Fibroblast of skin of scalp (primary cell): ENCODE measurements at places on chromosomes 6 and 20.
A peak's percentile ranks its signal among the peaks of the same experiment; 100 is the strongest.

DNA sequence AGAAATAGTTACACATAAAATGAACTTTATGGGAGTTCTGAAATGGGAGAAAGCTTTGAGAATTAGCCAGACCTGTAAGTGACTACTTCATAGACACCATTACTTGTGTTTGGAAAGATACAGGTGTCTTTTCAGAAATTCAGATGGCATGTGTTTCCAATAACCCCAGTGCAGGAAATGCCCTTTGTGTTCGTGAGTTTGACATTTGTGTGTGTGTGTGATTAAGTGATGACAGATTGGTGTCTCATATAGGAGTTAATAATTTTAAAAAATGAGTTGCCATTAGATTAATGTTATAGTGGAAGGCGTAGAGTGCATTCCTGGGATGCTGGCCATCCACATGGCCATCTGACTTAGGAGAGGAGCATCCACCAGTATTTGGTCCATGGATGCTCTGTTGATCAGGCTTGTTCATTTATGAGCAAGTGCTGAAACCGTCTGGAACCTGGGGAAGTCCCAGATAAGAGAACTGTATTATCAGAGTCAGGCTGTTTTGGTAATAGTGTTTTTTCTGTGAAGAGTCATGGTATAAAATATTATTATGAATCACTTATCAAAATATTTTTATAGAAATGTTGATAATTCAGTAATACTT lies 3.1 kb downstream of the STK4 start:
- no peak for DNase-seq

GRCh38 chr20:36856691-36857635 lies 19.0 kb upstream of the TLDC2 start:
- peak; percentile 50 for DNase-seq

- no peak for DNase-seq
Measured at GRCh38 chr20:50116368-50116999, 3.5 kb upstream of the UBE2V1 start.

DNA sequence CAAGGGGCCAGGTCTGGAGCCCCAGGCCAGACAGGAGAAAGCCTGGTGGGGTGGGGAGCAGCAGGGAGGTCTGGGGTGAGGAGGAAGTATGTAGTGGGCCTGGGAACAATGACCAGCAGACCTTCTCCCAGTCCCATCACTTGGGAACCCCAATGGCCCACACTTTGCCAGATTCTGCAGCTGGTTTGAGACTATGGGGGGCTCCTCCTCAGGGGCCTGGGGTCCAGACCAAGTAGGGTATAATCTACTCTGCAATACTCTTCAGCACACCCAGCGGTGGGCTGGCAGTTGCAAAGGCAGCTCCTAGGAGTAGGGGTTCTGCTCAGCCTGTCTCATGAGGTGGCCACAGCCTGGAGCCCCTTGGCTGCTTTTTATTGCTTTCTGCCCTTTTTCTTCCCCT lies 52.8 kb downstream of the NPEPL1 start:
- no peak for DNase-seq

GRCh38 chr20:24867556-24867955 lies 81.5 kb upstream of the CST7 start:
- DNase-seq: no peak

DNA sequence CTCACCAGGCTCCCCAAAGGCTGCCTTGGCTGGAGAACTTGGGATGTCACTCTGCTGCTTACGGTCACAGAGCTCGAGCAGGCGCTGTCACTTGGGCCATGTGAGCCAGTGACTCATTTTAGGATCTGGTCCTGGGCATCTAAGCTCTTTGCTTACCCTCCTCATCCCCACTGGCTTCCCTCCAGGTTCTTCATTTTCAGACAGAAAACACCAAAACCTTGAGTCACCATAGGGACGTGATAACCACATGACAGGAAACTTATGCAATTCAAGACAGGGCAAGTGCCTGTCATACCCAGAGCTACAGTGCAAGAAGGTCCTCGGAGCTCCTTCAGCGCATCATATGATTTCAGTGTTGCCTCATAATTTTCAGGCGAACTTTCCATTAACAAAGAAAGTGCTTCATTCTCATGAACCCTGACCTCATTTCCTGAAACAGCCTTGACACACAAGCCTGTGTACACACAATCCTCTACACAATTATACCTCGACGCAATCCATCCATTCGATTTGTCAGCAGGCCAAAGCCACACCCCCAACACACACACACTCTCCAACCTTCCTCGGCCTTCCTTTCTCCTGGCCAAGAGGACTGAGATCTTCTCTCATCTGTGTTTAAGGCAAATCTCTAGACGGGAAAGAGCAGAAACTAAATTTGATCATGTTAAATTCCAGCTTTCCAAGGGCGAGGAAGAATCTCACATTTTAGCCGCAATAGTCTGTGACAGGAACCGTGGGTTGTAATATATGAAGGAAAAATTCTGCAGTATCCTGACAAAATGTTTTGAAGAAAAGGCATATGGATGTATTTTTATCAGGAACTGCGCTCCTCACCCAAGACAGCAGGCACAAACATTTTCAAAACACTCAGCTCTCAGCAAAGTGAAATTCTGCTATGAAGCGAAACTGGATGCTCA lies 25.3 kb downstream of the TBC1D7 start:
- DNase-seq: peak; percentile 99

DNA sequence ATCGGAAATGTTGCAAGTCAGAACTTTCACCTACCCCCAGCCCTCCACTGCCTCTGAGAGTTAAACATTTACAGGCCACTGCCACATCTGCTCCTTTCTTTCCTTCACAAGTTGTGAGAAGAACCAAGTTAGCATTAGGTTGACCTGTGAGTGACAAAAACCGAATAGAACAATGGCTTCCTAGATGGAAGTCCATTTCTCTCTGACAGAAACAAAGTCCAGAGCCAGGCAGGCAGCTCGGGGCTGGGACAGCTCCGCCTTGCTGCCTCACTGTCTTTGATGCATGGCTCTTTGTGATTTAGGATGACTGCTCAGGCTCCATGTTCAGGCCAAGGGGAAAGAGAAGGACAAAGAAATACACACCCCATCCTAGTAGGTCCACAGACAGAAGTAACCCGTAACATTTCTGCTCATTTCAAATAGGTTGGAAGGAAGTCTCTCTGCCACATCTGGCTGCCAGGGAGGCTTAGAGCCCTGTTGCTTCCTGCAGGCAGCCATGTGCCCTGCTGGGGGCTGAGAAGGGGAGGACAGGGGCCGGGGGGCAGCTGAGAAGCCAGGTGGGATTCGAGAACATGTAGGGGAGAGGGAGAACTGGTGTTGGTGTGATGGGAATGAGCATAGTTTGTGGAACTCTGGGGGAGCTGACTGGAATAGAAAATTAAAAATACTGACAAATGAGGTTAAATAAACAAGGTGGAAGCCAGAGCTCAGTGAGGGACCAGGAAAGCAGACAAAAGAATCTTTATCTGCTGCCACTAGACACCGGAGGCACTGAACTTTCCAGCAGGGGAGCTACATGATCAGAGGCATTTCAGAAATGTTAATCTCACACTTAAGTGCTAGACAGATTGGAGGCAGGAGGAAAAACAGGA lies 19.5 kb upstream of the IER3 start:
- peak; percentile 85 for DNase-seq

DNA sequence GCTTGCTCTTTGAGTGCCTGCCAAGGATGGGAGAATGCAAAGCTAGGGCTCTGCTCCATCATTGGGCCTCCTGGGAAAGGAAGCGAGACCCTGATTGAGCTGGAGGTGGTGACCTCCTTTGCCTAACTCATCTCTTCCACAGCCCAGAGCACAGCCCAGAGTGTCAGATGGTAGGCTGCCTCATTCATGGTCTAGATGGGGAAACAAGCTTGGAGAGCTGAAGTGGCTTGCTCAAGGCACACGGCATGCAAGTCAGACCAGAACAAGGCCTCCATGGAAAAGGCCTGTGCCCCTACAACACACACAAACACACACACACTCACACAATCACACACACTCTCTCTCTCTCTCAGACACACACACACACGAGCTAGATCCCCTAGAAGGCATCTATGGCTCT lies 17.5 kb downstream of the TGM3 start:
- DNase-seq: no peak

DNA sequence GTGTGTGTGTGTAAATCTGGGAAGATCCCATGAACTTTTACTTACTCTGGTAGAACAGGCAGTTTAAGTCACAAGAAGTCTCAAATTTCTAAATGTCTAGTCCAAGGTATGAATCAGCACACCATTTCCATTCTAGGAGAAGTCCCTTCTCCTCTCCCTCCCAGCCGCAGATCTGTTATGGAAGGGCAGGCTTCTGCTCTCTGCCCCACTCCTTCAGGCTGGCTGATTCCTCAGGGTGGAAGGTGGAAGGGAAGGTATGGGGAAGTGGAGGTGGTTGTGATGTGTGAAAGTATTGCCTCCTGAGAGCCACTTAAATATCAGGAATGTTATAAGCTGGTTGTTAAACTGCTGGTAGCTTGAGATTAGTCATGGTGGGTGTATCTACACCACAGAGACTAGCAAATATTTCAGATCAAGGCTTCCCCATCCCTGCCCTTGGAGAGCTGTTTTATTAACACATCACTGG lies 44.5 kb upstream of the LAMA4 start:
- DNase-seq: peak; percentile 85

- no peak for DNase-seq
Measured at GRCh38 chr6:134432036-134432435, 114.1 kb upstream of the SGK1 start.

GRCh38 chr6:146183831-146184230 lies 155.0 kb downstream of the GRM1 start:
- DNase-seq: no peak

DNA sequence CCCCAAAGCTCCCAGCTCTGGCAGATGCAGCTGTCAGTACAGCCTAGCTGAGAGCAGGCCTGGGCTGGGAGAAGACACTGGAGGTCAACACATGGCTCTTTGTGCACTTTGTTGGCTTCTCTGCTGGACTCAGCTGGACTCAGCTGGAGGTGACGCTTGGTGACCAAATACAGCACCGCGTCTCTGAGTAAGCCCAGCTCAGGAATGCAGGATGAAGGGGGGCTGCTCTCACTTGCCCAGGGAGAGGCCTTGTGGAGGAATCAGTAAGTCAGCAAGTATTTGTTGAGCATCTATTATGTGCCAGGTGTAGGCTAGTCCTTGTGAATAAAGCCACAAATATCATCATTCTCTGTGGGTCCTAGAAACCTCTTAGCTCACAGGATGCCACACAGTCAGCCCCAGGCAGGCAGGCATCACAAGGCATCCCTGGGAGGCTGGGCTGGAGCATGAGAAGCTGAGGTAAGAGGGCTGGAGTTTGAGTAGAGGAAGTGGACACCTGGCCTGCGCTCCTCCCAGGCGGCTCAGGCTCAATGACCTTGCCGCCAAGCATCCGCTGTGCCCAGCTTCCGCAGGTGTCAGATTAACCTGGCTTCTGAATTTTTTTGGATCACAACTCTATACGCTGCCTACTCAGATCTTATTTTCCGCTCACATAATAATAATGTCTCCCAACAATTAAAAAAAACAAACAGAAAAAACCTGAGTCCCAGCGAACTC lies 95.4 kb downstream of the TMEM170B start:
- DNase-seq: peak; percentile 82

DNA sequence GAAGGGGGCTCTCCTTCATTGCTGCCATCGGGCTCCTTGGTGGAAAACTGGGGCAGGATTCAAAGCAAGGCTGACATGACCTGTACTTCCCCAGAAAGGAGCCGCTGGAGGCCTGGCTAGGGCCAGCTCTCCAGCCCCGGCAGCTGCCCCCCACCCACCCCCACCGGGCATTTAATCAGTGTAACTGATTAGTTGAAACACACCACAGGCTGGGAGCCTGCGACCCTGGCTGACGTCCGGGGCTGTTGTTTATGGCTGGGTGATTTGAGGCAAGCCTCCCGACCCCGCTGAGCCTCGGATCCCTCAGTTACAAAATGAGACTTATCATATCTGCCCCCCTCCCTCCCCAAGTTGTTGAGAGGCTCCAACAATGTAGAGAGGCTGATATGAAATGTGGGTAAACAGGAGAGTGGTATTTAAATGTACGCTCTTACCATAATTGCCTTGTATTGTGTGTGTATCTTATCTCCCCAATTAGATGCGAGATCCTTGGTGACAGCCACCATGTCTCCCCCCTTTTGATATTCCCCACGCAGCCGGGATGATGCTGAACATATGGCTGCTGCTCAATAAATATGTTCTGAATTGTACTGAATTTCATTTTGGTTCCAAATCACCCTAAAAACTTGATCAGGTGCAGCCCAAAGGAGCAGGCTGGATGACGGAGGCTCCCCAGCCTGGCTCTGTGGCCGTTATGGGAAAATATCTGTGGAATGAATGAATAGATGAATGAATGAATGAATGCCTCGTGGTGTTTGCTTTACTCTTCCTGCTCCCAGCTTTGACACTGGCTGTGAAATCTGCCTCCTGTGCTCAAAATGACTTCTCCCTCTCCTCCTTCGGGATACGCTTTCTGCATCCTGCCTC lies 31.8 kb upstream of the APCDD1L start:
- no peak for DNase-seq

DNA sequence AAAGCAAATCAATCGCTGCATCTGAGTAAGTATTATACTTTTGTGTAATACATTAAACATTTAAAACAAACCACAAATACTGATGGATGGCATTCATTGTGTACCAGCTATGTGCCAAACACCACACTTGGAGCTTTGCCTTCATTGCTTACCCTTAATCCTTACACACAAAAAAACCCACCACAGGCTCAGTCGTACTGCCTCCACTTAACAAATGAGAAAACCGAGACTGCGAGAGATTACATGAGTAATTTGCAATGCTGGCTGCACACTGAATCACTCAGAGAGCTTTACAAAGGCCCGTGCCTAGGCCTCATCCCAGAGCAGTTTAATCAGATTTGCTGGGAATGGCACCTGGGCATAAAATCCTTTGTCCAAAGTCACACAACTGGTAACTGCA lies 130.5 kb downstream of the EDN1 start:
- peak; percentile 24 for DNase-seq

DNA sequence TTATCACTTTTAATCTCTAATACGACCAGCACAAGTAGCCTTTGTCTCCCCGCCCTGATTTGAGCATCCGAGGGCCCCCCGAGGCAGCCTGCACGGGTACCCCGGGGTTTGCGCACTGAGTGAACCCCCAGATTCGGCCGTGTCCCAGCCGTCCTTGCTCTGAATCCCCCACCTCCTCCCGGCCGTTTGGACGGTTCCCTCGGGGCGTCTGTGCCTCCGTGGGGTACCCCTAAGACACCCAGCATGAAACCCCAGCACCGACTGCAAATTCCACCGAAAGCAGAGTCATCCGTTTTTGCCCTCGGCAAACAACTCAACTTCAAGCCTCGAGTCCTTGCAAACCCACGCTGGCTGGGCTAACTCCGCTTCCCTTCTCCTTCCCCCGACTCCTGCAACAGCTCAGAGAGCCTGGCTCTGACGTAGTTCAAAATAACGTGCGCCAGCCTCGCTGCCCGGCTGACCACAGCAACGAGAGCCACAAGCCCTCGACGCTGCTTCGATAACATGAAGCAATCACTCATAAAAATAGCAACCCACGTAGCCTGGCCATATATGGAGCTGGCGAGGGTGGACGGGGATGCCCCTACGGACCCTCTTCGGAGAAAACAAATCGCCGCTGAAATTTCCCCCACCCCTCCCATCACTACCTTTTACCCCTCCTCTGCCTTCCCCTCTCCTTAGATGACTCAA lies 764 bp upstream of the SNAP25 start:
- DNase-seq: peak; percentile 65

GRCh38 chr6:117304446-117304845 lies 39.1 kb downstream of the VGLL2 start:
- DNase-seq: no peak
